Activated naive CD8-positive, alpha-beta T cell treated with anti-CD3 and anti-CD28 coated beads, Interleukin-2, amount 10 ng/mL, durations not matched to agents 7 days and 5 days (primary cell): ENCODE measurements at places on chromosomes 3 and 15. TPM values are rescaled to one million over a fixed set of nuclear protein-coding genes. Genes with fewer than 3 reads are reported as not detected.

Gene FOXL2NB
- not detected for total RNA-seq

Gene PIF1
- total RNA-seq, result 45.8 TPM

Gene STAB1
- total RNA-seq, result 10.5 TPM

Gene CLDN1
- total RNA-seq, result not detected

Gene C3orf20
- 0.17 TPM for total RNA-seq

Gene GRM2
- total RNA-seq, result 1.4 TPM

Gene CKMT1B
- total RNA-seq, result not detected

Gene TRPM1
- total RNA-seq, result not detected

Gene CIB2
- total RNA-seq, result 1.5 TPM

DNA sequence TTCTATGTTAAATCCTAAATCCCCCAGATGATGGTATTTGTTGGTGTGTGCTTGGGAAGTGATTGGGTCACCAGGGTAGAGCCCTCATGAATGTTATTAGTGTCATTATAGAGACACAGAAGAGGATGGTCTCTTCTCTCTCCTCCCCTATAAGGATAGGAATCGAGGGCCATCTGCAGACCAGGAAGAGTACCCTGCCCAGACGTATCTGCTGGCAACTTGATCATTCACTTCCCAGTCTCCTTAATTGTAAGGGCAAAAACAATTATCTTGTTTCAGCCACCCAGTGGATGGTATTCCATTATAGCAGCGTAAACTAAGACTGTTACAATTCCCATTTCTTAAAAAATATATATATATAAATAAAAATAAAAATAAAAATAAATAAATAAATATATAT, 892.2 kb downstream of the SI start:
- H3K4me3 ChIP-seq, result no peak overlapping the region
- no peaks in the 10 kb centered on the region for H3K36me3 ChIP-seq
- H3K27ac ChIP-seq, result no peak overlapping the region
- no peak for DNase-seq
- no peaks in the 10 kb centered on the region for H3K27me3 ChIP-seq
- H3K4me1 ChIP-seq, result no peaks in the 10 kb centered on the region

DNA sequence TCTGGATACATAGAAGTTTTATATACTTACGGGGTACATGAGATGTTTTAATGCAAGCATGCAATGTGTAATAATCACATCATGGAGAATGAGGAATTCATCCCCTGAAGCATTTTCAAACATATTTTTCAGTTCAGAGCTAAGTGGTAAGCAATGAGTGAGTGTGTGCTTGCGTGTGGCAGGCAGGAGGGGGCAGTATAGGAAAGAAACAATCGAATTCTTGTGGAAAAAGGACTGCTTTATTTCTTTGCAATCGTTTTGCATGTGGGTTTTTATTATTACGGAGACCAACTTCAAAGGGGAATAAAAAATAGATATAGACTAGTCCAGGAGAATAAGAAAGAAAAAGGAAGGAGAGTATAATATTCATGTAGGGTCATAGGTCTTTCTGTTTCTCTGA, 271.6 kb downstream of the CHL1 start:
- DNase-seq, result no peak
- no peaks in the 10 kb centered on the region for H3K27me3 ChIP-seq
- no peaks in the 10 kb centered on the region for H3K36me3 ChIP-seq
- no peak overlapping the region for H3K27ac ChIP-seq

DNA sequence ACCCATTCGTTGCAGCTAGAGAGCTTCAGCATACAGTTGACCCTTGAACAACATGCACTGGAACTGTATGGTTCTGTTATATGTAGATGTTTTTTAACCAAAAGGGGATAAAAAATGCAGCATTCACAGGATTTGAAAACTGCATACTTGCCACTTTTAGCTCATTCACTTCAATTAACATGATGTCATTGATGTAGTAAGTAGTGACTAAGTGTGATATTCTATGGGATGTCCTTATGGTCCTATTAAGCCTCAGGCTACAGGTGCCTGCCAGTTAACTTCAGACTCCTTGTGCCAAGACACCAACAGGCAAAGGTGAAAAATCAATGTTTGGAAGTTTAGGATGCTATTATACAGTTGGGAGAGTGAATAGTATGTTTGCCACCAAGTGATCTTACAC, 553.6 kb upstream of the NECTIN3 start:
- DNase-seq, result no peak
- H3K27ac ChIP-seq, result no peak overlapping the region
- H3K4me3 ChIP-seq, result no peak overlapping the region
- H3K27me3 ChIP-seq, result no peaks in the 10 kb centered on the region
- no peaks in the 10 kb centered on the region for H3K36me3 ChIP-seq

- H3K4me1 ChIP-seq, result no peaks in the 10 kb centered on the region
- no peaks in the 10 kb centered on the region for H3K27me3 ChIP-seq
- no peak for DNase-seq
- H3K36me3 ChIP-seq, result no peaks in the 10 kb centered on the region
- no peak overlapping the region for H3K27ac ChIP-seq
Measured at GRCh38 chr3:181919375-181919774, 207.7 kb downstream of the SOX2 start.

- DNase-seq, result no peak
- H3K4me1 ChIP-seq, result no peaks in the 10 kb centered on the region
- H3K4me3 ChIP-seq, result no peak overlapping the region
- no peak overlapping the region for H3K27ac ChIP-seq
- no peaks in the 10 kb centered on the region for H3K36me3 ChIP-seq
Measured at GRCh38 chr3:65284546-65284945, 596.7 kb upstream of the ADAMTS9 start.

DNA sequence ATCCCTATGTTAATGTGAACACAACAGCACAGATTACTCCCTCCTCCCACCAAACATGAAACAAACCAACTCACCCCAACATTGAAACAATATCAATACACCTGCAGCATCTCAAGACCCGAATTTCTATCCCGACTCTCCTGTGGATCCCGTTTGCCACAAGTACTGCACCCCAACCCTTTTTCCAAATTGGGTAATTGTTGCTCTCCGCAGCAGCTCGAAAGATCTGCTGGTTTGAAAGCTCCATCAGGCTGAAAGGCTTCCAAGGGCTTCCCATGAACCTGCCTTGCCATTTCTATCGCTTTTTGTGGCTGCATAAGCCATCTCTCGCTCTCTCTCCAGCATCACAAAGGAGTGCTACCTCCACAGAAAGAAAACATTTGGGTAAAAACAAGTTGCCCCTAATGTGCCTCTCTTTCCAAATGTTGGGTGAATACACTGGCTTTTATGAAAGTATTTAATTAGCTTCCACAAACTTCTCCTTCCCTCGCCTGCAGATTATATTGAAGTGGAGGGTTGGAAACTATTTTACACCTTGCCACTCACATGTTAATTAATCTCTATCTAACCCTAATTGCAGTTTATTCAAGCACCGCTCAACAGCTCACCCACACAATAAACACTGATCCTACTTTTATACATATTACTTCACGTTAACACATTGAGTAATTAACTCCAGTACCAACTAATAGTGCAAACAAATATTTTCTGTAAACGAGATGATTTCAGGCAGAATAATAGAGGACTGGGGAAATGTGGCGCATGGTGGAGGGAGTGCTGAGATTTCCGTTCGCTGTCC, 2.5 kb upstream of the FEZF2 start:
- peaks cover 7% of the 10 kb centered on the region for H3K4me1 ChIP-seq
- no peak overlapping the region for H3K4me3 ChIP-seq
- H3K27ac ChIP-seq, result peak overlapping the region; percentile 1

DNA sequence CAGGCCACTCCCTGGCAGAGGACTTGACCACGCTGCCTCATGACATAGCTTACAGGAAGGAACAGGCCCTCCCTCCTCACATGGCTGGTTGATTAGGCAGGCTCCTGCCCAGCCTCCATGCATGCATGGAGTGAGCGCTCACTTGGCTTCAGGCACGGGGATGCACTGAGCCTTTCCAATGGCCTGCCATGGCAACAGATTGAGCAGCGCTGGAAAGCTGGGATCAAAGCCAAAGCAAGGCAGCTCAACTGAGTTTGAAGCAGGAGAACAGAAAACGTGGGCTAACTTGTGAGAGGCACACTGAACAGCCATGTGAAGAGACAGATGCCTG, 5.9 kb upstream of the GRAMD2A start:
- no peak for DNase-seq
- peaks cover 49% of the 10 kb centered on the region for H3K36me3 ChIP-seq
- no peak overlapping the region for H3K27ac ChIP-seq
- no peak overlapping the region for H3K4me3 ChIP-seq

- H3K27ac ChIP-seq, result peak overlapping the region; percentile 74
- H3K4me1 ChIP-seq, result peaks cover 26% of the 10 kb centered on the region
- H3K36me3 ChIP-seq, result no peaks in the 10 kb centered on the region
- H3K27me3 ChIP-seq, result no peaks in the 10 kb centered on the region
Measured at GRCh38 chr15:66720206-66721010, 18.4 kb downstream of the SMAD6 start.

DNA sequence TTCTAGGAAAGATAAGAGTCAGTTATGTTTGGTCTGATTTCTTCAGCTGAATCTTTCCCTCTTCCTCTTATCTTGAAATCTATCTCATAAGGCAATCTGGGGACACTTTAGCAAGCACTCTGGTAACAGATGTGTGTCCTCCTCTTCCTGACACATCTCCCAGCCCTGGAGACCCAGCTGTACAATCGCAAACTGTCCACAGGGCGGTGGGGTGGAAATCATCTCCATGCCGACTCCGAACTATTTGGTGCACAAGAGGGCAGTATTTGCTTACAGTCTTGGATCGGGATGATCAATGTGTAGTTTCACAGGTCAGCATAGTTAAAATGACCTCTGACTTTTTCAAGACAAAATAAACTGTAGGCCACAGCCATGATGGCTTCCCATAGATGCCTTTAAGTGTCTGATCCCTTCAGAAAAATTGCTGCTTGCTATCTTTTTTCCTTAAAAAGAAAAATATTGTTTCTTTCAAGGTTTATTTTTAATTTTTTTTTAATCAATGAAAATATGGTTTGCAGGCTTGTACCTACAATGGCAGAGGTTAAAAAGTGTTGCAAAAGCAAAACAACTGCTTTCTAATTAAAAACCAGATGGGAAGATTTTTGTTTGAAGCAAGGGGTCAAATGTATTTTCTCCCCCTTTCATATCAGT, 17.7 kb downstream of the EEFSEC start:
- H3K4me1 ChIP-seq, result peaks cover 10% of the 10 kb centered on the region
- no peaks in the 10 kb centered on the region for H3K27me3 ChIP-seq
- H3K36me3 ChIP-seq, result no peaks in the 10 kb centered on the region
- H3K27ac ChIP-seq, result no peak overlapping the region

DNA sequence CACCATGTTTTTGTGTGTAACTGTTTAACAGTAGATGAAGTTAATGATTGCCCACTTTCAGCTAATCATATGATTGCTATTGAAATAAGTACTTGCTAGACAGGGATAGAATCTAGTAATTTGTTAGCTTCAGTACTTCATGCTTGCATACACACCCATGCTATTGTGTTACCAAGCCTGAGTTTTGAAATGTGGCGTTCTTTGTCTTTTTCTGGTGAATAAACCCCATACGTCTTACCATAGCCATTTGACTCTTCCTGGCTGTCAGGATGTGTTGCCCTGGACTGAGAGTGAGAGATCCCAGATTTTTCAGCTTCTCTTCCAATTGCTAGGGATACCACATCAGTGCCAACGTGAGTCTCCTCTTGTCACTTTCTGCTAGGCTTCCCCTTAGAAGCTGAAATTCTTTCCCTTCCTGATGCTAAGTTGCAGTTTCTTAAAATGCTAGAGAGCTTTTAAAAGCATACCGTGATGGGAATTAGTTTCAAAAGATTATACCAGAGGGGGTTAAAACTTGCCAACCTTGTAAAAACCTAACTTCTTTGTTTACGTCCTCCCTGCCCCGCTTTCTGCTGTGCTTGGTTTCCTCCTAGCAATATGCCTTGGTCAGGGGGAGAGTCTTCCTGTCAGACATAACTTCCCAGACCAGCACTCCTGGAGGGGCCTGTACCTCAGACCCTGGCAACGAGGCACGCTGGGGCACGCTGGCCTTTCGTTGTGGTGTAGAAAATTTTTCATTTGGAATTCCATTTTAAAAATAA, 62.9 kb upstream of the ULK4 start:
- no peak overlapping the region for H3K27ac ChIP-seq
- no peak for DNase-seq
- no peaks in the 10 kb centered on the region for H3K27me3 ChIP-seq
- peaks cover 5% of the 10 kb centered on the region for H3K36me3 ChIP-seq
- no peak overlapping the region for H3K4me3 ChIP-seq

- no peaks in the 10 kb centered on the region for H3K4me1 ChIP-seq
- no peak overlapping the region for H3K4me3 ChIP-seq
- H3K27me3 ChIP-seq, result peaks cover 16% of the 10 kb centered on the region
- no peak for DNase-seq
- H3K27ac ChIP-seq, result no peak overlapping the region
- H3K36me3 ChIP-seq, result no peaks in the 10 kb centered on the region
Measured at GRCh38 chr15:62153228-62153627, 11.9 kb downstream of the C2CD4B start.

DNA sequence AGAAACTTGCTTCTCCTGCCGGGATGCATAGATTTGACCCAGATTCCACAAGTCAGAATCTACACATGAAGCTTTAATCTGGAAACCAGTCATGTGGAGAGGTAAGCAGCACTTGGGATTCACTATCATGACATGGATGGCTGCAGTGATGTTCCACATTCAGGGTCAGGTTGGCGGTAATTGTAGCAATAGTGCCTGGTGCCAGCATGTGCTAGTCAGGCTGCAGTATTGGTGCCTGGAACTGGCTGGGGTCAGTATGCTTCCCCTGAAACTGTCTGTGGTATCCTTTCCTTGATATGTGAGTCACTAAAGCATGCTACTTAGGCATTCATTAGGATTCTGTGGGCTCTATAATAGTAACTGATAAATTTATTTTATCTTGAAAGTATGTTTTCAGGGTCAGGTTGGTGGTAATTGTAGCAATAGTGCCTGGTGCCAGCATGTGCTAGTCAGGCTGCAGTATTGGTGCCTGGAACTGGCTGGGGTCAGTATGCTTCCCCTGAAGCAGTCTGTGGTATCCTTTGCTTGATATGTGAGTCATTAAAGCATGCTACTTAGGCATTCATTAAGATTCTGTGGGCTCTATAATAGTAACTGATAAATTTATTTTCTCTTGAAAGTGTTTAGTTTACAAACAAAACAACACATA, 1439.2 kb downstream of the ZPLD1 start:
- no peaks in the 10 kb centered on the region for H3K4me1 ChIP-seq
- H3K27ac ChIP-seq, result no peak overlapping the region
- no peaks in the 10 kb centered on the region for H3K36me3 ChIP-seq

DNA sequence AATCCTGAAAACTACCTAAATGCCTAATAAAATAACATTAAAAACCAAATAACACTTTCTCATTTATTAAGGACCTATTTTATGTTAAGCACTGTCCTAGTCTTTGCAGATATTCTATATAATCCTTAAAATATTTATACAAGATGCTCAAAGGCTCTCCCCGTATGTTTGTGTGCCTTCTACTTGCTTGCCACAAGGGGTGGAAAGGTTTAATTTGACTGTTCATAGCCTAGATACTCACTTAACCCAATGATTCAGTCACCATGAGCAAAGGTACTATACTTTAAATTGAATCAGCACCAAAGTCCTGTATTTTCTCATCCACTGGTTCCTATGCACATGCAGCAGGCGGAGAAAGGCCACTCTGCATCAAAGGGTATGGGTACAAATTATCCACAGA, 32.0 kb downstream of the LSAMP start:
- H3K4me1 ChIP-seq, result no peaks in the 10 kb centered on the region
- no peaks in the 10 kb centered on the region for H3K27me3 ChIP-seq
- no peak for DNase-seq
- H3K27ac ChIP-seq, result no peak overlapping the region
- no peak overlapping the region for H3K4me3 ChIP-seq

- H3K27ac ChIP-seq, result no peak overlapping the region
- no peaks in the 10 kb centered on the region for H3K4me1 ChIP-seq
- no peak overlapping the region for H3K4me3 ChIP-seq
Measured at GRCh38 chr3:4425055-4425454, 42.0 kb downstream of the SUMF1 start.
